ENCODE measurements at places on chromosomes 5 and 9.

DNA sequence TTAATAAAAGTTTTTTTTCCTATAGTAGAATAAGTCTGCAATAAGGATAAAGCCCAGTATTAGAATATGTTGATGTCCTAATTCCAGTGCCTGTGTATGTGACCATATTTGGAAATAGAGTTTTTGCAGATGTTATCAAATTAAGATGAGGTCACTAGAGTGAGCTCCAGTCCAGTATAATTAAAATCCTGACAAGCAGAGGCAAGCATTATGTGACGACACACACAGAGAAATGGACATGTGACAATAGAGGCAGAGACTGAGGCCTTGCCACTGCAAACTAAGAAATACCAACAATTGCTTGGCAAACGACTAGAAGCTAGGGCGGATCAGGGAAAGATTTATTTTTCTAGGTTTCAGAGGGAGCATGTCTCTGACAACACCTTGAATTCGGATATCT is 216.4 kb upstream of the CYLC2 start:
- DNase-seq: no peak

GRCh38 chr9:17863213-17863883 is 284.5 kb downstream of the SH3GL2 start:
- DNase-seq: no peak

GRCh38 chr9:137217276-137218211 is 4.5 kb downstream of the RNF208 start:
- DNase-seq: no peak

DNA sequence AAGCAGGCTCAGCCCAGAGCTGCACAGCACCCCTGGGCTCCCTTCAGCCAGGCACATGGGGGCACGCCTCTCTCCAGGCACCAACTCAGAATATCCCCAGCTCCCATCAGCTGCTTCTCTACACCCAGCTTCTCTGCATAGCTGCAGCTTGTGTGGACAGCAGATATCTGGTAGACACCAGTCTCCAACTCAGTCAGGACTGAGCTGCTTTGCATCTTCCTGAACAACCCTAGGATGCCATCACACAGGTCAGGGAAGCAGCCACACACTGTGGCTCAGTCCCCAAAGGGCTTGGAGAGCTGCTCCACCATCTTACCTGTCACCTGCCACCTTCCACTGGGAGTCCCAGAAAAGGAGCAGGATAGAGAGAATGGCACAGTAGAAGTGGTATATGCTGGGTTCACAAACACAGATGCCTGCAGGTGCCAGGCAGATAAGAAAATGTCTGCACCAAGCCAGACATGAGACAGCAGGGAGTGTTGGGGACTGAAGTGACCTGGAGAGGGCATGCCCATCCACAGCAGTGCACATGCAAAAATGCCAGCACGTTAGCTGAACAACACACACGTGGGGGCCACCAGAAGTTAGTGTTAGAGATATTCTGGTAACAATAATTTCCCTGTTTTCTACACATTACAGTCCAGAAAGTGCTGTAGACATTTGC is 42.0 kb downstream of the THBS4 start:
- no peak for DNase-seq

DNA sequence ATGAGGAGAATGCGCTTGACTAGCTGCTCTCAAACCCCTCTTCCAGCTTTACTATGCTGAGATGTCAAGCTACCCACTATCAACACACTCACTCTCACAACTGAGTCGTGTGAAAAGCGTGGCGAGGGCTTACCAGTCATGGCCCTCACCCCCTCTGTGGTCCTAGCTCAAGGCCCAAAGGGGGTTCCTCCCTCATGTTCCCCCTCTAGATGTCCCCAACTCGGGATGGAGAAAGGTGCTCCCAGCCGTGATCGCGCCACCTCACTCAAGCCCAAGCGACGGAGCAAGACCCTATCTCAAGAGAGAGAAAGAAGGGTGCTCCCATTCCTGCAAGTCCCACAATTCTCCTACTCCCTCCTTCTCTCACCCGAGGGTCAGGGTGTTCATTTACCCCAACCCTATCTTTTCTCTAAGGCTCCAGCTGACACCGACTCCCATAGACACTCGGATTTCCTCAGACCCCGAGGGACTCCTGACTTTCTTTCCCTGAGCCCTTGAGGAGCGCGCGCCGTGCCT is 559 bp downstream of the SLC38A9 start:
- DNase-seq: no peak

- no peak for DNase-seq
Observed at GRCh38 chr5:25362799-25363198, 718.0 kb upstream of the CDH10 start.

- DNase-seq: no peak
Observed at GRCh38 chr5:23352446-23352845, 155.0 kb upstream of the PRDM9 start.

DNA sequence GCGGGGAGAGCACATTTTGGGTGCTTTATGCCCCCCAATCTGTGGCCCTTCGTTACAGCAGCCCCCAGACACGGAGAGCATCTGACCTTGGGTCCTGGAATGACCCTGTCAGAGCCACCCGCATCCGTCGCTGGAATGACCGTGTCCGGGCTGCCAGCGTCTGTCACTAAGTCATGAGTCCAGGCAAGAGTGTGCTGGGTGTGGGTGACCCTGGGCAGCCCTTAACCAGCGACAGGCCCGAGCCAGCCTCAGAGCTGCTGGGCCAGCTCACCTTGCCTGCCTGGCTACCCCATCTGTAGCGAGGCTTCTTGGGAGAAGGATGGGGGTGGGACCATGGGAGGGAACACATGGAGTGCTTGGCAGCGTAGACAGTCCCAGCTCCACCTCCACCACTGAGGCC is 46.8 kb upstream of the NOTCH1 start:
- no peak for DNase-seq

DNA sequence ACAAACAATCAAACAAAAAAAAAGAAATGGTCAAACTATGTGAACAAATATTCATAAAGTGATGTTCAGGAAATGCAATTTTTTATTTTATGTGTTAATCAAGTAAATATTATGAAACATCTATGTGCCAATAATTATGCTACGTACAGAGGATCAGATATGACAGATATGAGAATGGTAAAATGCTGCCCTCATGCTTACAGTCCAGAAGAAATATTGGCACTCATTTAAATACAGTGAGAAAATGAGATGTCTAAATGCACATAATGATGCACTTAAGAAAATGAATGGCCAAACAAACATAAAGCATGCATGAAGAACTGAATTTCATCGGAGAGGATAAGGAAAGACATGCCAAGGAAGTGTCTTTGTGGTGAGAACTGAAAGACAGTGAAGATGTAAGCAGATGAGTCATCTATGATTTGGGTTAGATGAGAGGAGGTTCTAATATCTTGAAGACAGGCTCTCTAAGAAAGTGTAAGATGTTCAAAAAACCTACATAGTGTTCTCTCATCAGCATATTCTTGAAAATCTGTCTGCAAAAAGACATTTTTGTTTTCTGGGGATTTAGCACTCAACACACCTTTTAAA is 1231.1 kb upstream of the ACO1 start:
- DNase-seq: no peak

- no peak for DNase-seq
Observed at GRCh38 chr5:94544031-94544650, 74.3 kb downstream of the KIAA0825 start.

DNA sequence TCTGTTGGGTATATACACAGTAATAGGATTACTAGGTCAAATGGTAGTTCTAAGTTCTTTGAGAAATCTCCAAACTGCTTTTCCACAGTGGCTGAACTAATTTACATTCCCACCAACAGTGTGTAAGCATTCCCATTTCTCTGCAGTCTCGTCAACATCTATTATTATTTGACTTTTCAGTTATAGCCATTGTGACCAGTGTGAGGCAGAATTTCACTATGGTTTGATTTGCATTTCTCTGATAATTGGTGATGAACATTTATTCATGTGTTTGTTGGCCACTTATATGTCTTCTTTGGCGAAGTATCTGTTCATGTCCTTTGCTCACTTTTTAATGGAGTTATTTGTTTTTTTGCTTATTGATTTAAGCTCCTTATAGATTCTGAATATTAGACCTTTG is 596.2 kb upstream of the DAB2 start:
- DNase-seq: no peak

DNA sequence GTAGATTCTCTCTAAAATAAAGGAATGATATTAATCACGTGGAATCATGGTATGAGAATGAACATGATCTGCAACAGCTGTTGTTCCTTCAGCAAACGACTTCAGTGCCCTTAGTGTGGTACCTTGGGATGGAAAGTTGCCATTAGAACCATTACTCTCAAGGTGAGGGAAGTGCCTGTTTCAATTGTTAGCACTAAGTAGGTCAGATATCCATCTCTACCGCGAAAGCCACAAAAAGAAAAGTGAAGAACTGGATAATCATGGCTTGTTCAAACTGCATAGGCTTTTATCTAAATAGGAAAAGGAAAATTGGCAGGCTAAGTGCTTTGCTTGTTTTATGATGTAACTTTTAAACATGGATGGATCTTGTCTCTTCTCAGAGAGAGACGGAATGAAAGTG is 380.7 kb downstream of the MRPS30 start:
- DNase-seq: no peak

- no peak for DNase-seq
Observed at GRCh38 chr5:36496471-36496870, 109.9 kb upstream of the SLC1A3 start.

DNA sequence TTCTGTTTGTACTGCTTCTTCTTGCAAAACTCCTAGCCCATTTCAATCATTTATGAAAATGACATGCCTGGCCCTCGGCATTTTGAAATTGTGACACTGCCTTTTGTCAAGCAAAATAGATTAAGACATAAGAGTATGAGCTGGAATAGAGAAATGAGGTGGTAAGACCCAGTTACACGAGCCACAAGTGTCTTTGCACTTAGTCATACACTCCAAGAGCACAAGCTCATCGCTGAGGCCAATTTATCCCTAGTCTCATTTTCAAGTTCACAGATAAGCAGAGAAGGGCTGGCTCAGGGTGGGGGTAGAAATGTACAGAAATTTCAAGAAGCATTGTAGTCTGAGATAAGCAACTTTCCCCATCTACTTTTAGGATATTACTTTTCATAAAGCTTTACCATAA is 40.6 kb upstream of the MAP1B start:
- DNase-seq: no peak

- DNase-seq: no peak
Observed at GRCh38 chr5:142486020-142486419, 161.2 kb upstream of the SPRY4 start.

DNA sequence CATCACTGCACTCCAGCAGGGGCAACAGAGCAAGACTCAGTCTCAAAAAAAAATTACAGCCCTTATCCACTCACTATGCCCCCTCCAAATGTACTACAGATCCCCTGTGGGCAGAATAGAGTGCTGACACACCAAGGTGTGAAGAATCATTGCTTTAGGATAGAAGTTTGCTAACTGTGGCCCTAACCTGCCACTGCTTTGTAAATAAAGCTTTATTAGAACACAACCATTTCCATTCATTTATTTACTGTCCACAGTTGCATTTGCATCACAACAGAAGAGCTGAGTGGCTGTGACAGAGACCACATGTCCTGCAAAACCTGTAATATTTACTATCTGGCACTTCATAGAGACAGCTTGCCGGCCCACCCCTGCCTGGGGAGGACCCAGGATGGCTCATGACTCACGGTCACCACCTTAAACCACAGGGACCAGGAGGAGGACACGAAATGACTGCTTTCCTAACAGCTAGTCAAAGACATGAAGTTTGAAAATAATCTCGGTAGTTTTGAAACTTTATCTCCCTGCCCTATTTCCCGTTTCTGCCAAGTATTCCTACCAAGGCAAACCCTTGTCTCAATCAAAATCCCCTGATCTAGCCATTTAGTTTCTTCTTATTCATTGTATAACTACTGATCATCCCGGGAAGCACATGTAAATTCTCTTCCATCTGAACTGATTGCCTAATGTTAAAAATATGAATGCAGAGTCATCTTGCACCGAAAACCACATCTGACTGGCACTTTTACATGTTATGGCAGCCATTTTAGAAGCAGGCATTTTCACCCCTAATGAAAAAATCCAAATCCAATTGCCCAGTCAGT is 206.1 kb downstream of the SLIT3 start:
- no peak for DNase-seq

DNA sequence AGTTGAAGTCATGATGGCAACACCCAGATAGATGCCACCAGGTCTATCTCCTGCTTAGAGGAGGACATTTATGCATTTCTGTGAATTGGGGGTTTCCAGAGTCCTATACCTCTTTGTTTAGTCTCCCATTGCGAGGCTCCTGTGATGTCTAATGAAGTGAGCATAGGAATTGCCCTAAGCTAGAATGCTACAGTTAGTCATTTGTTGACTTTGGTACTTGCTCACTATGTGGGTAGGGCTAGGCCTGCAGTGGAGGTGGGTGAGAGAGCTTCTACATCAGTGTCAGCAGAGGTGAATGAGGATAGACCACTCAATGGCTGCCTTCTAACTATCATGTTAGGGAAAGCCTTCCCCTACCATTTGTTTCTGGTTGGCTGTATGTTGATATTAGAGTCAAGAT is 173.3 kb upstream of the POC5 start:
- no peak for DNase-seq

GRCh38 chr5:143019157-143019556 is 249.0 kb downstream of the ARHGAP26 start:
- DNase-seq: no peak

DNA sequence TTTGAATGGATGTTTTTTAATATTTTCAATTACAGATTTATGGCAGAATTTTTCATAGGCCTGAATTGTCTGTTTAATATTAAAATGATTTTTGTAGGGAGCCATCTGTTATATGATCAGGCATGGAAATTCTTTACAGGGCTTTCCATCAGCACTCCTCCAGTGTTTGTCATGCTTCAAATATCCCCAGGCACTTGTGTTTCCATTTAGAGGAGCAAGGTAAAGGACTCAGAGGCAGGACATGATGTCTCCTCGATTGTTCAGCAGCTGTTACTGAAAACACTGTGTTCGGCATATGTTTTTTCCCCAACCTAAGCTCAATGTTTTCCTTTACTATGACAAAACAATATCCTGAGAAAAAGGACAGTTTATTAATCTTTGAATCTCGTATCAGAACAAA is 172.3 kb upstream of the RFX3 start:
- DNase-seq: no peak

DNA sequence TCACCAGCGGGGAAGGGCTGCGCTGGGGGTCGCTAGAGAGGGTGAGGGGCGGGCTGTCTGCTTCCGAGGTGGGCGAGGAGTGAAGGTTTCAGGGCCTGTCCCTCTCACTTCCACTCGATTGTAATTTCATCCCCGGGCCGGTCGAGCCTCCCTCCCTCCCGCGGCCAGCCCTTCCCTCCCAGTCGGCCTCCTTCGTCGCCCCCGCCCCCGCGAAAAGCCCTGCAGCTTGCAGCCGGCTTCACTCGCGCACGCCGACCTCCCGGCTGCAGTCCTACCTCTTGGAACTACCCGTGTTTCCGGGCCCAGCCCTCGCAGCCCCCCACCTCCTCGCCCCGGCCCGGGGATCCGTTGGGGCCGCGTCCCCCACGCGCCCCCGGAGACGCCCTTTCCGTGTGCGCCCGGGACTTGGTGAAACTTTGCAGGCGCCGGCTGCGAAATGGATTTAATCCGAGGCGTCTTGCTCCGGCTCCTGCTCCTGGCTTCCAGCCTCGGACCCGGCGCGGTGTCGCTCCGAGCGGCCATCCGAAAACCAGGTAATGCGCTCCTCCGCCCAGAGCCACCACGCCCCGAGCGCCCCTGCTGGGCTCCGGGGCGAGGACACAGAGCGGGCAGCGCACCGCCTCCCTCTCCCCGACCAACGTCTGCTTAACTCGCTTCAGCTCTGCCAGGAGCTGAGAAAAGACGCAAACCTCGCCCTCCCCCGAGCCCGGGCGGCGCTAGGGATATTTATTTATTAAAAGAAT is at the start of gene EGFLAM:
EGFLAM (plus strand) TSS at position 241 of the 743 bp plus-strand sequence; CDS start at position 437, 196 bp downstream.
- DNase-seq: no peak

- no peak for DNase-seq
Observed at GRCh38 chr5:16326137-16326536, 139.5 kb downstream of the ZNF622 start.

GRCh38 chr9:114916481-114916880 is 13.9 kb downstream of the TNFSF8 start:
- no peak for DNase-seq

Data from CD4-positive, alpha-beta T cell treated with Interleukin-6 at 100 ng/mL for 8 hours (primary cell).